ENCODE measurements at places on chromosomes 3 and 15.

DNA sequence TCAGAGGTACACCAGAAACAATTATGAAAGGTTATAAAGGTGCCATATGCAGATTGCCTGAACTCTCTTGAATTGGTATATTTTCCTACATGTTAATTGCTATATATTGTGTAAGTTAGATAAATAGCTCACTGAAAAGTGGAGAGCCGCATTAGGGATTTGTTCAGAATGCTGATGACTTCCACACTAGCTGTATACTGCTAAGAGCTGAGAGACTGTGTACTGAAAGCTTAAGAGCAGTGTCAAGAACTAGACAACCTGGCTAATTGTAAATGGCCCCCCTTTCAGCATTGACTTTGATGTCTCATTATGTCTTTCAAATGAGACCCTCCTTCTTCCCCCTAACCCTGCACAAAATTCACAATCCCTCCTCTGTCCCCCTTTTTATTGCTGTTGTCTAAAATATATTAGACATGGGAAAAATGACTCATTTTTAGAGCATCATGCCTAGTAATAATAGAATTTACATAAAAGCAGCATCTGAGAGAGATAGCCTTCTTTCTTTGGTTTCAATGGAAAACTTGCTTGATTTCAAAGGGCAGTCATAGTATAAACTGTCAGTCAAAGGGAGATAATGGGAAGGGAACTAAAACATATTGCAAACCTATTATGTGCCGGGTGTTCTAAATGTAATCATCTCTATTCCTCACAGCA lies 34.7 kb upstream of the GREM1 start:
- DNase-seq = no peak

- no peak for DNase-seq
These were observed 718 bp downstream of the BNIP2 start for GRCh38 chr15:59688423-59688781.

GRCh38 chr15:63860155-63860554 lies 26.4 kb upstream of the HERC1 start:
- no peak for DNase-seq

- no peak for DNase-seq
These were observed 68.7 kb downstream of the GSK3B start for GRCh38 chr3:120025520-120025919.

DNA sequence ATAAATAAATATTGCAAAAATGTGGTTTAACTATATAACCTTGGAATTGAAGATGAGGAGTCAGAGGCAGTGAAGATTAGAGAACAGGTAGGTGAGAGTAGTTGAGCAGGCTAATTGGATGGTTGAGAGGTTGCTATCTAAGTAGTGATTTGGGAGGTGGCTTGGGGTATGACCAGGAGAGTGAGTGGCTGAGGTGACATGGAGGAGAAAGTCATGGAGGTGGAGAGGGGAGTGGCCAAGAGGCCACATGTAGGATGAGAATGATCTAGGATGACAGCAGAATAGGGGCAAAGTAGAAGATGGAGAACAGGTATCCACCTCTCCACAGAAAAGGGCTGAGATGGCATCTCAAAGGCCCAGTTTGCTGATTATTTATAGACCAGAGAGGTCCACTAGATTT lies 10.5 kb upstream of the RLBP1 start:
- DNase-seq = no peak

- DNase-seq = no peak
These were observed 21.1 kb downstream of the TFRC start for GRCh38 chr3:196060834-196061233.

DNA sequence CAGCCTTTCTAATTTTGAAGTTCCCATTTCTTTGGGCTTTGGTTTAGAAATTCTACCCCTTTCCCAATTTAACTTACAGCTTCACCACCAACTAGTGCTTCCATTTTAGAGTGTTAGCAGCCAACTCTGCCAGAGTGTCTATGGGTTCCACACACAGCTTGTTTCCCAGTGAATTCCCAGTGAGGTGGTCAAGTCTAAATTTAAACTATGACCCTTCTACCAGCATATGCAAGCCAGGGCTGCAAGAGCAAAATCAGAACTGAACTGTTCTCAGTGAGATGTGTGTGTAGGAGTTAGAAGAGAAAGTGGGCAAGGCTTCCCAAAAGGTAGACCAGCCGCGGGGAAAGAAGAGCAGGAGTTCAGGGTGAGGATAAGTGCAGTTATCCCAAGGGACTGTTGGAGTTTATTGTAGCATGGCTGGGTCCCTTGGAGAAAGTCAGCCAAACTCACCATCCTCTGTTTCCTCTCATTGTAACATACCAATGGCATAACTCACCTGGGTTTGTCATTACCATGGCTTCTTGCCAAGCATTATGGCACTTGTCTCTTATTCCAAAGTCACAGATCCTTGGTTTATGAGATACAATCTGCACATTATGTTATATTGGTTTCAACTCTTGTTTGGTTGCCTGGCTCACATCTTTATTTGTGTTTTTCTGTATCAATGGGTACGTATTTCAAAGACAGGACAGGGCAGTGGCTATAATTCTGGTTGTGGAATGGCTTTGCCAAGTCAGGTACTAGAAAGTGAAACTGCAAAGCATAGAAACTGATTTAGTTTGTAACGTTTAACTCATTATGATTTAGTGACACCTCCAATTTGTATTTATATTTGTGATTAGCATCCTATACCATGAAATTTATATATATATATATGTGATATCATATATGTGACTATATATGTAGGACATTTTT lies 130.2 kb upstream of the UMPS start:
- no peak for DNase-seq

Measured in NCI-H1092 treated with DMSO at 0.1 percent for 48 hours (cell line).